ENCODE measurements at places on chromosomes 5 and 9.

- no peak for DNase-seq
These were observed 702.8 kb downstream of the SEMA5A start for GRCh38 chr5:8842971-8843551.

DNA sequence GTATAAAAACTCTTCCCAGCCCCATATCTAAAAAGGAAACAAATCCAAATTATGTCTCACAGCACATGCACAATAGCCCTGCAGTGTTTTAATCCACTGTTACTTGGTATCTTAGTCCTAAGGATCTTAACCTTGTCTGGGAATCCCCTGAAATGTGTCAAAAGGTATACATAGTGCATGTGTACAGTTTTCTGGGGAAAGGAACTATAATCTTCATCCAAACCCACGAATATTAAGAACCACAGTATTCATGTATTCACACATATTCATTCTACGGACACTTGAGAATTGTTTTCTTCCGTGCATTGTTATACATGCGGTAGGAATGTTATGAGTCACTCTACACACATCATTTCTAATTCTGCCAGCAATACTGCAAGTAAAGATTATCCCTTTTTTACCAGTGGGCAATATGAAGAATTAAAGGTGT lies 47.8 kb upstream of the SNX2 start:
- DNase-seq, result no peak

DNA sequence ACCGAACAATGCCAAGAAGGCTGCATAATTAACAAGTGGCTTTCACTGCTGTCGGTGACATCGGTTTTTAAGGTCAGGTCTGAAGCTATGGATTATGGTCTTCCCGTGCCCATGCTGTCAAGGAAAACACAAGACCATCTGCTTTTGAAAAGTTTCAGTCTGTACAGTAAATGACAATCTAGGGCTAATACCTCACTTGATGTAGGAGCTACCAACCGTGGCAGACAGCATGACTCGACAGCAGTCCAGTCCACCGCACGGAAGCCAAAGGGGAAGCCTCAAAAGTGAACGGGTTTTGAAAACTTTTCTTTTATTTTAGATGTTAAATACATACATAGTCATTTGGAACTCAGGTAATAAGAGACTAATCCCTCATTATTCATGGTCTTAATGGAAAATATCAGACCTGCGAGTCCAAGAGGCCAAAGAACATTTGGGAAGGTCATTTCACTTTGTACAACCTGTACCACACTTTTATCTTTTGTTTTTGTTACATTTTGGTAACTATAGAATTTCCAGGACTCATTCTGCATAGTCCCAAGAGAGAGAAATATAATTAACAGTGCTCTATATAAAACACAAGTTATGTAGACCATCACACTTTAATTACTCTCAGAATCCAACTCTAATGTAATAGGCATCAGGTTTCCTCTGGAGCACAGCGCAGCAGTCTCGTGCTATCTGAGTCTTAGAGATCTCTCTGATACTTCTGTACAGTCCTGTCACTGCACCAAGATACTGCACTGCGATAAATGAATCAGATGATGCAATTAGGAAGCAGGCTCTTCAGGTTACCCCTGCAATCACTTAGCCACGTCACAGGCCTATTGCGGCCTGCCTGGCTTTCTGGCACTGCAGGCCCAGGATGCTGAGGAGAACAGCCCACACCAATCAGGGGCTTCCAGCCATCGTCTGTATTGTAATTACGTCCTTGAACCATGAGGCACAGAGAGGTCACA lies 184.9 kb downstream of the FANCC start:
- no peak for DNase-seq

GRCh38 chr9:99962680-99963261 lies 56.3 kb downstream of the STX17 start:
- no peak for DNase-seq

- DNase-seq, result no peak
These were observed 3.7 kb downstream of the CNTLN start for GRCh38 chr9:17138503-17138902.

DNA sequence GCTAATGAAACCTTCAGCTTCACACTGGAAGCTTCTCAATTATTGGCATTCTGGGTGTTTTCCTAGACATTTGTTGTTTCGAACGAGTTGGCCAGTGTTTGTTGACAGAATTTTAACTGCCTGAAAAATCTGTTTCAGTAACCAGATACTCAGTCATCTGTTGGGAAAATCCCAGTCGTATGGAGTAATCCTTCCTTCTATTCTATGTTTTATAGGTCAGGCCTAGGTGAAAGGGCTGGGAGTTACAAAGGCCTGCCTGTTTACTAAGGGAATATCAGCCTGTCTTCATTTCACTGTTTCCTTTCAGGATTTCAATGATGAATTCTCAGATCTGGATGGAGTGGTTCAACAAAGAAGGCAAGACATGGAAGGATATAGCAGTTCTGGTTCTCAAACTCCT lies 59.9 kb downstream of the GRAMD2B start:
- DNase-seq, result no peak

DNA sequence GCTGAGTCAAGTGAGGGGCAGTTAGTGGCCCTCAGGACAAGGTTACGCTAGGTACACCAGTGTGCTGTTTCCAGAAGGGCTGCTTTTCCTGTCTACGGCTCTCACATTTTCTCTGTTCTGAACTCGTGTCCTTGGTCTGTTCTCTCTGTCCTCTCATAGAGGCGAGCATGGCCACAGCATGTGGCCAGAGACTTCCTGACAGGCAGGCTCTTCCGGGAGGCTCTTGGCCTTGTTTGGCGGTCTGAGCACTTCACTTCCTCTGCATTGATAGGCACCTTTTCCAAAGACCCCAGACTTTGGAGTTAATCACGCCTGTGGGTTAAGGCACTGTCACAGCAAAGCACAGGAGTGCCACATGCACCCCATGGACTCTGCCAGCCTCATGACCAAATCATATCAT lies 1.2 kb downstream of the CKMT2 start:
- no peak for DNase-seq

- DNase-seq, result no peak
These were observed 274.8 kb downstream of the DOCK8 start for GRCh38 chr9:489198-490197.

- DNase-seq, result no peak
These were observed 235.5 kb upstream of the ZNF608 start for GRCh38 chr5:124981901-124982300.

GRCh38 chr5:145375521-145375920 lies 459.6 kb downstream of the PRELID2 start:
- no peak for DNase-seq

- DNase-seq, result no peak
These were observed 305.2 kb upstream of the NREP start for GRCh38 chr5:112062181-112062580.

GRCh38 chr5:143161885-143162540 lies 241.5 kb downstream of the NR3C1 start:
- no peak for DNase-seq

- no peak for DNase-seq
These were observed 32.8 kb downstream of the PDGFRB start for GRCh38 chr5:150122536-150123481.

- no peak for DNase-seq
These were observed 69.0 kb downstream of the SV2C start for GRCh38 chr5:76152161-76152560.

- DNase-seq, result no peak
These were observed 36.0 kb downstream of the FOXD1 start for GRCh38 chr5:73412597-73412988.

GRCh38 chr9:86286278-86286677 lies 3.9 kb upstream of the ISCA1 start:
- DNase-seq, result no peak

DNA sequence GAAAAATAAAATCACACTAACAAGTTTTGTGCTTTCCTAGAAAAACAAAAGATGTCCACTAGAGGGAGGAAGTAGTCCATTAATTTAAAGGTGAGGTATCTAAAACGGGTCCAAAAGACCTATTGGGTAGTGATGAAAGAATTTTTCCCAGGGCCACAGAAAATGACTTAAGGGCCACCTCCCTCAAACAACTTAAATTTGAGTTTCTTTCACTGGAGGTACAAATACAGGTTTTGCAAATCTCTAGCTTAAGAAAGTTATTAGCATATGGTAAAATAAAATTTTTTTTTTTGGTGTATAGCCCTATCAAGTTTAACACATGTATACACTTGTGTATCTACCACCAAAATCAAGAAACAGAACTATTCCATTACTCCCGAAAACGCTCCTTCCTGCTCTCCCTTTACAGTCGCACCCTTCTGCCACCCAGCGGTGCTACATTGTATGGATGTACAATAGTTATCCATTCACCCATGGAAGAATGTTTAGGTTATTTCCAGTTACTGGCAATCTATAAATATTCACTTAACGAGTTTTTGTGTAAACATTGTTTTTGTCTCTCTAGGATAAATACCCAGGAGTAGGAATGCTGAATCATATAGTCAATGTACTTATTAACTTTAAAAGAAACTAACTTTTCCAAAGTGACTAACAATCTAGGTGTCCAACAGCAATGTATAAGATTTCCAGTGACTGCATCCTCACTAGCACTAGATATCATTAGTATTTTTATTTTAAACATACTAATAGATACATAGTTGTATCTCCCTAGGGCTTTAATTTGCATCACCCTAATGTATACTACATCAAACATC lies 21.9 kb downstream of the DEPDC1B start:
- no peak for DNase-seq

DNA sequence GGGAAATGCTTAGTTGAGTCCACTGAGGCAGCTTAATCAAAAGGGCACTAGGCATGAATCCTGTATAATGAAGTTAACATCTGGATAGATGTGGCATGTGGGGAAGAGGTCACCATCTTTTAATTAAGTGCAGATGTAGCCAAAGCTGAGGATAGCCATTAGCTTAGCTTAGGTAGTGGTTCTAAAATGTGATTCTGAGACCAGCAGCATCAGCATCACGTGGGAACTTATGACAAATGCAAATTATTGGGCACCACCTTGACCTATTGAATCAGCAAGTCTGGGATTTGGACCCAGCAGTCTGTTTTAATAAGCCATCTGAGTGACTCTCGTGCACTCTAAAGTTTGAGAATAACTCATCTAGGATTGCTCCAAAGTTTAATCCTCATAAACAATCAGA lies 63.8 kb downstream of the SNCAIP start:
- no peak for DNase-seq

DNA sequence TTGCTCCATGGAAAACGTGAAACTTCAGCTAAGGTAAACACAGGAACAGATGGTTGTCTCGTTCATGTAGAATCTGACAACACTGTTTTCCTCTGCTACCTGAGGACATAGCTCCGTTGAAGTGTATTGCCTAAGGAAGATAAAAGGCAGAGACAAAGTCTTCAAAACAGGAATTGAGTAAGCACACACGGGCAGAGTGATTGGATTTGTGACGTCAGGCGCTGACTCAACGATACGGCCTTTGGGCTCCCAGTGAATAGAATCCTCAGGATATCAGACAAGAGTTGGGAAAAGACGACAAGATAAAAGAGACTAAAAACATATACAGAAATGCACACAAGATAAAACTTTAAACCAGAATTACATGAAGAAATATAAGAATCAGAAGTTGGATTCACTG lies 787.1 kb upstream of the CTNND2 start:
- DNase-seq, result no peak

GRCh38 chr9:108586471-108587139 lies 269.2 kb downstream of the ACTL7B start:
- no peak for DNase-seq

DNA sequence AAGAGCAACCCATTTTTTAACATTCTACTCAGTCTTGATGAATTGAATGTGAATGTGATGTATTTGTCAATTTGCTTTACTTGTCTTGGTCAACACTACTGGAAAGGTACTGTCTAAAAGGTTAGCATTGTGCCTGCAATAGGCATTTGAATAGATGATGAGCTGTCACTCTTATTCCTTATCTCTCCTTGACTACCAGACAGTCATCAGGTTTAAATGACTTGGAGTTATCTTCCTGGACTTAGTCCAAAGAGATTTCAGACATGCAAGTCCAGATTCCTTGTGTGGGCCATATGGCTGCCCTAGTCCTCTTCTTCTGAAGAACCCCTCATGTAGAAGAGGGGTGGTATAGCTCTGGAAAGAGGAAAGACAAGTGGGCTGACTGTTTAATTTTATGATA lies 4.8 kb downstream of the ARHGEF28 start:
- no peak for DNase-seq
